ENCODE measurements at places on chromosomes 5 and 9. TPM values are rescaled to one million over a fixed set of nuclear protein-coding genes. Genes with fewer than 3 reads are reported as not detected.

DNA sequence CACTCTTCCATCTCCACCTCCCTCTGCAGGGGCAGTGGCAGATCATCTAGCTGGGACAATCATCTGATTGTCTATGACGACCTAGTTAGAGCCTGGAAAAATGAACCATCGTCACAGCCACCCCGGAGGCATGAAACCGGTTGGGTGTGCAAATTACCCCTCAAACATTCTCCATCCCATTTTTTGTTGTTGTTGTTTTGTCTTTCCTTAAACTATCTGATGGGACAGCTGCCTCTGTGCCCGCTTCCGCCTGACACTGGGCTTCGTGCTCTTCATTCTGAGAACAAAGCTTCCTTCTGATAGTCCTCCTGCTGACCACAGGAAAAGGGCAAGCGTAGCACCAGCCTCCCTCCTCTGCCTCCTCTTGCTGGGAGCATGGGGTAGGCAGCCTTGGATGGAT, 7.0 kb upstream of the NDST1 start:
- no peak for DNase-seq

- no peak for DNase-seq
Observed at GRCh38 chr5:173691931-173692330, 75.5 kb upstream of the BOD1 start.

DNA sequence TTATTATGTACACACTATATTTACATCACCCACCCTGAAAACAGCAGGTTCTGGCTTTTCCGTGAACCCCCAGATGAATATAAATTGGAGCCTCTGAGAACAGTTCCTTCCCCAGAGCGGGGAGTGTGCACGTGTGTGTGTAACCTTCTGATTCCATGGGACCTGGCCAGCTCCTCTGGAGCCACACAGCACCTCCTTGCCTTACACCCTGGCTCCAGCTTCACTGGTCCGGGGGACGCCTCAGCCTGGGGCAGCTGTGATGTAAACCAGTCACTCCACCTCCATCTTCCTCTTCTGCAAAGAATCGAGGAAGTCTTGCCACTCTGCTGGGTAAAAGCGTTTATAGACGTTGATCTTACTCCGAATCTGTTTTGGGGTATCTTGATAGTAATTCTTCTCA, 4.4 kb downstream of the NOP16 start:
- no peak for DNase-seq

The FOXD4L4 gene
- total RNA-seq, result 0.14 TPM

The LIX1 gene
- total RNA-seq, result not detected
